ENCODE measurements at places on chromosomes 5 and 9. TPM values are rescaled to one million over a fixed set of nuclear protein-coding genes. Genes with fewer than 3 reads are reported as not detected.

- no peak for DNase-seq
Measured at GRCh38 chr5:24059006-24059405, 551.6 kb downstream of the PRDM9 start.

ADAMTSL1 gene
- total RNA-seq, result not detected

GRCh38 chr9:31608881-31609280 lies 775.6 kb upstream of the ACO1 start:
- DNase-seq, result no peak

GRCh38 chr5:126471875-126472537 lies 48.8 kb downstream of the GRAMD2B start:
- no peak for DNase-seq

All from T-helper 17 cell (primary cell).